T-helper 17 cell (primary cell): ENCODE measurements at places on chromosomes 3 and 15.
A peak's percentile ranks its signal among the peaks of the same experiment; 100 is the strongest.

DNA sequence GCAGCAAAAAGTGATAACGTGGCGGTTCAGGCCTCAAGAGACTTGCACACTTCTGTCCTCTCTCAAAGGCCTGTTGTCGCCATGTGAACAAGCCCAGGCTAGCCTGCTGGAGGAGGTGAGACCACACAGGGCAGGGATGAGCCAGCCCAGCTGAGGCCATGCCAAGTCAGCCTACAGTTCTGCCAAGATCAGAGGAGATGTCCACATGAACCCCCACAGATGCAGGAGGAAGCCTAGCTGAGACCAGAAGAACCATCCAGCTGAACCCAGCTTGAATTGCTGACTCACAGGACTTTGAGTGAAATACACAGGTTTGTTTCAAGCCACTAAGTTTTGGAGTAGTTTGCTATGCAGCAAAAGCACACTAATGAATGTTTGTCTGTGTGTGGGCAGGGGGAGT, 50.3 kb upstream of the SEC13 start:
- H3K27me3 ChIP-seq = peaks cover 19% of the 10 kb centered on the region
- no peak for DNase-seq
- H3K4me3 ChIP-seq = no peak overlapping the region
- H3K27ac ChIP-seq = no peak overlapping the region

DNA sequence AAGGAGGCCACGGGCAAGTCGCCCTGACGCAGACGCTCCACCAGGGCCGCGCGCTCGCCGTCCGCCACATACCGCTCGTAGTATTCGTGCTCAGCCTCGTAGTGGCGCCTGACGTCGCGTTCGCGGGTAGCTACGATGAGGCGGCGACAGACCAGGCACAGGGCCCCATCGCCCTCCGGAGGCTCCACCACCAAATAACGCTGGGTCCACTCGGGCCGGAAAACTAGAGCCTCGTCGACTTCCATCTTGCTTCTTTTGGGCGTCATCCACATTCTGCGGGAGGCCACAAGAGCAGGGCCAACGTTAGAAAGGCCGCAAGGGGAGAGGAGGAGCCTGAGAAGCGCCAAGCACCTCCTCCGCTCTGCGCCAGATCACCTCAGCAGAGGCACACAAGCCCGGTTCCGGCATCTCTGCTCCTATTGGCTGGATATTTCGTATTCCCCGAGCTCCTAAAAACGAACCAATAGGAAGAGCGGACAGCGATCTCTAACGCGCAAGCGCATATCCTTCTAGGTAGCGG, at the start of gene EPM2AIP1:
TSS of gene EPM2AIP1 (minus strand) at position 326 of the 520 bp plus-strand sequence. CDS start at position 272, 54 bp downstream.
- H3K4me1 ChIP-seq = peaks cover 34% of the 10 kb centered on the region
- H3K36me3 ChIP-seq = peaks cover 10% of the 10 kb centered on the region
- DNase-seq = no peak
- no peak within 1 kb of the TSS for H3K27ac ChIP-seq
- no peak within 1 kb of the TSS for H3K4me3 ChIP-seq

DNA sequence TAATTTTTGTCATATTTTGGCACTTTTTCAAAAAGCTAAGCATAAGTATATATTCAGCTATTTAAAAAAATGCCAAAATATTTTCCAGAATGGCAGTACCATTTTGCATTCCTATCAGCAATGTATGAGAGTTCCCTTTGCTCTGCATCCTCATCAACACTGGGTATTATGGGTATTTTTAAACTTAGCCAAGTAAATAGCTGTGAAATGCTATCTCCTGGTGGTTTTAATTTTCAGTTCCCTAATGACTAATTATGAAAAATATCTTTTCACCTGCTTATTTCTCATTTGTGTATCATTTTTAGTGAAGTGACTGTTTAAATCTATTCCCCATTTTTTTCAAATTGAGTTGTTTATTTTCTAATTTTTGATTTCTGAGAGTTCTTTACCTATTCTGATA, 199.7 kb upstream of the NECTIN3 start:
- no peak for DNase-seq
- H3K36me3 ChIP-seq = no peaks in the 10 kb centered on the region
- no peak overlapping the region for H3K4me3 ChIP-seq
- H3K4me1 ChIP-seq = no peaks in the 10 kb centered on the region

GRCh38 chr15:68352401-68353062, 75.0 kb downstream of the FEM1B start:
- H3K27ac ChIP-seq = peak overlapping the region; percentile 65
- peaks cover 3% of the 10 kb centered on the region for H3K4me1 ChIP-seq
- no peaks in the 10 kb centered on the region for H3K36me3 ChIP-seq
- peaks cover 8% of the 10 kb centered on the region for H3K27me3 ChIP-seq
- no peak overlapping the region for H3K4me3 ChIP-seq
- no peak for DNase-seq
